ENCODE measurements at places on chromosomes 4 and X.

- DNase-seq: no peak
Observed at GRCh38 chr4:88971536-88971935, 85.4 kb downstream of the FAM13A start.

- DNase-seq: no peak
Observed at GRCh38 chr4:15451866-15452765, 17.6 kb upstream of the CC2D2A start.

GRCh38 chrX:20230406-20230805 is 36.3 kb downstream of the RPS6KA3 start:
- no peak for DNase-seq

GRCh38 chr4:136751556-136751955 is 780.7 kb downstream of the PCDH18 start:
- DNase-seq: no peak

- DNase-seq: no peak
Observed at GRCh38 chrX:37060999-37061398, 52.8 kb downstream of the FAM47C start.

DNA sequence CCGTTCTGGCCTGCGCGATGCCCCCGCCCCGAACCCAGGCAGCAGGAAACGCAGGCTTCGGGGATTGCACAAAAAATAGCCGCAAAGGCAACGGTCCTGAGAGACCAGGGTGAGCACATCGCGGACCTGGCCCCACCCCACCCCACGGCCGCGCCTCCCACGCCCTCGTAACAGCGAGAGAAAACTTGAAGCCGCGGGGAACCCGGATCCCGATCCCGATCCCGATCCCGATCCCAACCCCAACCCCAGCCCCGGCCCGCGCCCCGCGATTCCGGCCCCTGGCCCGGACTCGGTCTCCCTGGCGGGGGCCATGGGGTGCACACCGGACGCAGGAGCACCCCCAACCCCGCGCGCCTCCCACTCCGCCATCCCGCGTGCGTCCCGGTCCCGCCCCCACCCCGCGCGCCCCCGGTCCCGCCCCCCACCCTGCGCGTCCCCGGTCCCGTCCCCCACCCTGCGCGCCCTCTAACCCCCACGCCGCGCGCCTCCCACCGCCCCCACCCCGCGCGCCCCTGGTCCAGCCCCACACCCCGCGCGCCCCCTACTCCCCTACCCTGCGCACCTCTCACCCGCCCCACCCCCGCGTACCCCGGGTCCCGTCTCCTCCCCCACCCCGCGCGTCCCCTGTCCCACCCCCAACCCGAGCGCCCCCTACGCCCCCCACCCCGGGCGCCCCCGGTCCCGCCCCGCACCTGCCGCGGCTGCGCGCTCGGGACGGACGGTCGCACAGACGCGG is 29.0 kb downstream of the NOP14 start:
- DNase-seq: peak; percentile 37

DNA sequence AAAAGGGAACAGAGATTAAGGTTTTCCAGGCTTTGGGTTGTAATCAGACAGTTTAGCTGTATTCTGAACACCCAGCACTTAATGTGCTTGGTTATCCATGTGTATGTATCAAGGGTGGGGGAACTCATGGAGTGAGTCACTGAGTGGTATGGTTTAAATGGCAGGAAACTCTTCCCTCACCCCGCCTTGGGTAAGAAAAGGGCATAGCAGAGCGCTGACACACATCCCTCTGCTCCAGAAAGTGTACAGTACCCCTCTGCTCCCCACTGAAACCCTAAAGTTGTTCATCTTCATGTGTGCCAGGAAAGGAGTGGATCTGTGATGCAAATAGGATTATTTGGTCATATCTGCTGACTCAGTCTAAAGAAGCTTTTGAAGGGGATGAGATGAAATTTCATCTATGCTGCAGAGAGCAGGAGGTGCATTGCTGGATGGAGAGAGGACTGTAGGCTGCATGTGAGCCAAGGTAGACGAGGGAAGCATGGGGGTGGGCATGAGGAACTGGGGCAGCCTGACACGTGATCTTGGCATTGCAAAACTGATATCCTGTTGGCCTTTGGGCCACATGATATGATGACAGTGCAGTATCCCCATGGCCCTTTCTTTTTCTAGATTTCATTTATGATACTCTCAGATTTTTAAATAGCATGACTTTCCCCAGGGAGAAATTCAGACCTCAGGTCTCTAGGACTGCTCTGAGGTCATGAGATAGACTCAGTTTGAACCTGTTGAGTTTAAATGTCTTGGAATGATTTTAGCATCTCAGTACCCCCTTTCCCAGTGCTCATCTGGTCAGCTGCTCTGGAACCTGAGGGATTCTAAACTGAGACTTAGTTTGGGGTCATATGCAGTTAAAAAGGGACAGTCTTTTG is 84.8 kb downstream of the TMEM164 start:
- no peak for DNase-seq

- DNase-seq: peak; percentile 16
Observed at GRCh38 chrX:78375894-78376293, 48.5 kb upstream of the CYSLTR1 start.

GRCh38 chr4:57131849-57132742 is 21.9 kb upstream of the IGFBP7 start:
- DNase-seq: no peak

DNA sequence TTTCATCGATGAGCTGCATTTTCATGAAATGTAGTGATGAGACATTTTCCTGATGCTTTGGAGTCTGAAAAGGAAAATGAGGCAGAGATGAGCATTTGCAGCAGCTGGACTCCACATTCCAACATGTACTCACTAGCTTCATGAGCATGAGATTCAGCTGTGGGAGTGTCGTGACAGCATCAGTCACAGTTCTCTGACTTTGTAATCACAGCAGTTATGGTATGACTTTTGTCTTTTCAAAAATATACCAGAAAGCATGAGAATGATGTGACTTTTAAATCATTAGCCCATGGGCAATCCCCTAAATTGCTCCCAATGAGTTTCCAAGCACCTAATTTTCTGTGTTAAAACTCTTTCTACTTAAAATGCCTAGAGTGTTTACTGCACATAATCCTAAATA is 18.3 kb upstream of the MSL3 start:
- no peak for DNase-seq

DNA sequence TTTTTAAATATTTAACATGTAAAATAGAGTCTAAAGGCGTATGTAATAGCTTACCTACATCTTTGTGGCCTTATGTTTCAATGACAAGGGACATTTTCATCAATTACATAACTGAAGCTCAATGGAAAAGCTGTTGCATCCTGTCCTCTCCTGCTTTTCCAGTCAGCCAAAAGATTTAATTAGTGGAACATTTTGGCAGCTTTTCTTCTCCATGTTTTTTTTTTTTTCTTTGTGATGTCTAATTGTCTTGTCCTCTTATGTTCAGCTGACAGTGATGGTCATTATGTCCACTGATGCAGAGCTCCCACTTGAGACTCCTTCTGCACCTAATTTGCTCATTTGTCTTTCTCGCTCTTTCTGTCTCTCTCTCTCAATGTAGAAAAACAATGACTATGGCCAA is 422.2 kb downstream of the GABRG1 start:
- no peak for DNase-seq

DNA sequence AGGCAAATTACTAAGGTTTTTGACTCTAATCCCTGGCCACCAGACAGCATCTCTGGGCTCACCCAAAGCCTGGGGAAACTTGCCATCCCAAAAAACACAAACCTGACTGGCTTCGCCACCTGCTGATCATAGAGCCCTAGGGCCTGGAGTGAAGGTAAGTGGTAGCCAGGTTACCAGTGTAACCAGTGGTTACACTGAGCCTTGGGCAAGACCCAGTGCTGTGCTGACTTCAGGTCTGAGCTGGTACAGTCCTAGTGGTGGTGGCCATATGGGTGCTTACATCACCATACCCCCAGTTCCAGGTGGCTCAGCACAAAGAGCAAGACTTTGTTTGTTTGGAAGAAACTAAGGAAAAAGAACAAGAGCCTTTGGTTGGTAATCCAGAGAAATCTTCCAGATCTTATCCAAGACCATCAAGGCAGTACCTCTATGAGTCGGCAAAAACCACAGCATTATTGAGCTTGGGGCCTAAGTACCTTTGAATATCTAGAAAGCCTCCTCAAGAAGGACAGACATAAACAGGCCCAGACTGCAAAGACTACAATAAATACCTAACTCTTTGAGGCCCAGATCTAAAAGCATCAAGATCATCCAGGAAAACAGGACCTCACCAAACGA is 13.7 kb downstream of the MED14 start:
- DNase-seq: no peak

- DNase-seq: no peak
Observed at GRCh38 chr4:55269995-55270394, 76.0 kb upstream of the SRD5A3 start.

GRCh38 chr4:164977243-164978164 is at the start of gene TRIM61:
Gene TRIM61 (minus strand): TSS chr4:164977657. CDS start chr4:164970002, 7,655 bp downstream.
- DNase-seq: peak; percentile 36

DNA sequence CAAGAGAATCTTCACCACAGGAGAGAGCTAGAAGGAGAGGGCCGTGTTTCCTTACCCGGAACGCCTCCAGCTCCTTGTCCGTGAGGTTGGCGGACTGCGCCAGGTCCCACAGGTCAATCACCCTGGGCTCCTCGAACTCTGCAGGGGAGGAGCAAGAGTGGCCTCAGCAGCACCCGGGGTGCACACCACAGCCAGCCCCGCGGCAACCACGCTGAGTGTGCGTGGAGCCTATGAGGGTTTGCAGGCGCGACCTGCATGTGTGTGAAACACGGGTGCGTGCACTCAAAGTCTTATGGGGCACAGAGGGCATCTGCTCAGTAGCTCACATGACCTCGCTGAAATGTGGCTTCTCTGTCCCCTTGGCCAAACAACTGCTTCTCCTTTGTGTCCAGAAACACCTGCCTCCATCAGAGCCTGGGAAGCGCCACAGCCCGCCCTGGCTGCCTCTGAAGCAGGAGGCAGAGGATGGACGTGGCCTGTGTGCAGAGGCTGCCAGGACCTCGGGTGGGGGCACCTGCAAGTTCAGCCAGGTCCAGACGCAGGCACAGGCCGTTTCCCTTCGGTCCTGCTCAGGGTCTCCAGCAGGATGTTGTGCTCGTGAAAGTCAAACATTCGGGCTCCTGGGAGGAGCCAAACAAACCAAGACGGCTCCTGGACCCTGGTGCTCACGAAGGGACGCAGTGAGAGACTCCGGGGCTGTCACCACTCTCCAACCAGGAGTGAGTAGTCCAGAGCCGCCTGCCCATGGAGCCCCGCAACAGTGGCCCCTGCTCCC is 16.0 kb downstream of the LRPAP1 start:
- DNase-seq: no peak

DNA sequence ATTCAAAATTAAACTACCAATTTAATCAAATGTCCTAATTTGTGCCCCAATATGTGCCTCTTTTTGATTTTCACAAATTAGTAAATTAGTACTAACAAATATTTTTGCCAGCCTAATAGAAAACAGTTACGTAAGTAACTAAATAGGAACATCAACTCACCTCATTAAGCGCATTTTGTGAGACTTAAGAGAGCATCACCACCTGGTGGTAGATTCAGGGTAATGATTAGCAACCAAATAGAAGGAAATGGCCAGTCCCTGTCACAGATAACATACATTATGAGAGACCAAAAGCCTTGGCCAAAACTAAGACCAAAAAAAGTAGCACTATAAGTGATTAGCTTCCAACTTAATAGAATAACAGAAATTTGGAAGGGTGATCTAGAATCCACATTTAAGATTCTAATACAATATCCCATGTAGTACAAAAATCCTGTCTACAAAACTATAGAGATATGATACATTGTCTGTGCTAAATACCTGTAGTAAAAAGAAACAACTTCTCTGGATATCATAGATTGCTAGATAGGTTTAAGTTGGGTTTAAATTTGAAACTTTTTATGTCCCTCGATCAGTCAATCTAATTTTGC is 46.7 kb downstream of the C4orf46 start:
- peak; percentile 17 for DNase-seq

DNA sequence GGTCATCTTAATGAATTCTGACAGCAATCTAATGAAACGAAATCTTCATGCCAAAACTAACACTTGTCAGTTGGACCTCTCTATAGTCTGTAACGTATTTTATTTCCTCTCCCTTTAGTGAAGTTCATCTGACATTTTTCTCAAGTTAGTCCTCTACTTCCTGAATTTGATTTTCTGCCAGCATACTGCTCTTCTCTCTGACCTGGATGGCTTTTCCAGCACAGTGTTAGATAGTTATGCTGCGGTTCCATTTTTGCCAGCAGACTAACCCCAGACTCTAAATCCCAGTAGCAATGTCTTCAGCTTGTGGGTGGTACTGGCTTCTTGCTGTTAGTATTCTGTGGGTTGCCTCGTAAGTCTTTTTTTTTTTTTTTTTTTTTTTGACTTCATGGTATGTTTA is 146.7 kb upstream of the VEGFC start:
- no peak for DNase-seq

DNA sequence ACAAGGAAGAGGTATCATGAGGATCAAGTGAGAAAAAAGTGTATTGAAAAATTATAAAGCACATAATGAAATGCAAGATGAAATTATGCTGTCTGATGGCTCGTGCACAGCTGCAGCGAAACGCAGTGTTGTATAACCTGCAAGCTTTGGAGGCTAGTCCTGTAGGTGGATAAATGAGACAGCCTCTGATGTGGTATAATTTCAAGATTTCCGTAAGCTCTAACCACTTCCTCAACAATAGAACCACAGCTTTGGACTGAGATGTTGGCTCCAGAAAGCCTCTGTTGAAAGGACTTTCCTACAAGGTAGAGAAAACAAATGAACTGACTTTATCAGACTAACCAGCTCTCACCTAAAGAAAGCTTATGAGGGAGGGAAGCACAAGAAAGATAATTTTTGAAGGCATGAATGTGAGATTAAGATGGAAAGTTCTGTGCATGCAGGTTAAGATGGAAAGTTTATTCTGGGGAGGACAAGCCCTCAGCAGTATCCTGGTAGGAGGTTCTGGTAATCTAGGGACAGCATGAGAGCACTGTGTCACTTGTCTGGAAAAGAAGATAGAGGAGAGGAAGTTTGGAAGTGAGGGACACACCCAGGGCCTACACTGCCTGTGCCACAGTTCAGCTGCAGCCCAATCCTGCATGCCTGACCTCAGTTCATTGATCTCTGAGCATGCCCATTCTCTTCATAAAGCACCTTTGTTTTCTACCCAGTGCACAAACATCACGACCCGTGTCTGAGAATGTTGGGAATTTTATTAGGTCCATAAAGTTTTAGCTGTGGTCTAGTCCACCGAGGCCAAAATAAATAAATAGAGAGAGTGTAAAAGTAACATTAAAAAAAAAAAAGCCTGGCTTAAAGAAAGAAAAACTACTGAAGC is 161.5 kb upstream of the SFRP2 start:
- peak; percentile 7 for DNase-seq

DNA sequence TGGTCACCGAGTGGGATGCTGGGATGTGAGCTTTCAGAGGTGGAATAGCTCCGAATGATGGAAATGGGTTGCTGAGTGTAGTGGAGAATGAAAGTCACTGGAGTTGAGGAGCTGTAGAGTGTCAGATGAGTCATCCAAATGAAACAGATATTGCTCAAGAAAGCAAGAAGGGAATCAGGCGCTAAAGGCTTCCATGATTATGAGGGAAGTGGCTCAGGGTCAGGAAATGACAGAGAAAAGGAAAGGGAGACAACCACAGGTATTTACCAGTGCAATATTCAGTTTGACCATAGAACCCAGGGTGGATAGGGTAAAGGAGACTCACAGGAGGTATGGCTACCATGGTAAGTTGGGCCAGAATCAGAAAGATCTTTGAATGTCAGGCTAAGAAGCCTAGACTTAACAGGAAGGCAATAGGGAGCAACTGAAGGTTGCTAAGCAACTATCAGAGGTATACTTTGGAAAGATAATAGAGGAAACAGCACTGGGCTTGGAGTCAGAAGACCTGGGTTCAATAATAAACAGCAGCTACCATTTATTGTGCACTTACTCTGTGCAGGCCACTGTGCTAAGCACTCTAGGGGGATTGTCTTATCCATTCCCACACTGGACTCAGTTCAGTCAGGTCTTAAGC is 11.7 kb downstream of the LAS1L start:
- no peak for DNase-seq

- no peak for DNase-seq
Observed at GRCh38 chrX:21973321-21974010, 33.0 kb downstream of the SMS start.

All from CD4-positive, alpha-beta T cell treated with Interleukin-15 for 4 hours (primary cell).